ENCODE measurements at places on chromosomes 1 and 21.

- H3K4me1 ChIP-seq = peaks cover 21% of the 10 kb centered on the region
- H3K27ac ChIP-seq = peak overlapping the region; percentile 5
- peaks cover 22% of the 10 kb centered on the region for H3K36me3 ChIP-seq
- no peak for DNase-seq
Measured at GRCh38 chr1:152029144-152029928, 7.5 kb downstream of the S100A11 start.

DNA sequence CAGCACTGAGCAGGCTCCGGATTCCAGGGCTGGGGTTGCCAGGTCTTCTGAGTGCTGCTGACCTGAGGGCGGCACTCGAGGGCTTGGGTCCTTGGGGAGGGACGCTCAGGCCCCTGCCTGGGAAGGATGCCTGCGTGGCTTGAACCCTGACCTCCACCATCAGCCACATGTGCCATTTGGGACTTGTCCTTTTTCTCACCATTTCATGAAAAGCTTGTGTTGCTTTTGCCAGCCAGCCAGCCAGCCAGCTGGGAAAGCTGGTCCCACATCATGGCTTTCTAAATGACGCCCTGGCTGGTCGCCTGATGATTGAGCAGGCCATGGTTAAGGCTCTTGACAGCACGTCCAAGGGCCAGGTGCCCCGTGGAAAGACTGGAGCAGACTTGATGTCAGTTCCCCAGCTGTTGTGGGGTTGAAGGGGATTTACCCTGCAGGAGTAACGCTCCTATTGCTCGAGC is 168.7 kb downstream of the CAMTA1 start:
- no peaks in the 10 kb centered on the region for H3K36me3 ChIP-seq
- no peaks in the 10 kb centered on the region for H3K4me1 ChIP-seq
- H3K27ac ChIP-seq = no peak overlapping the region
- DNase-seq = no peak
- H3K27me3 ChIP-seq = peaks cover 41% of the 10 kb centered on the region
- no peak overlapping the region for H3K4me3 ChIP-seq

- H3K4me1 ChIP-seq = no peaks in the 10 kb centered on the region
- no peak overlapping the region for H3K27ac ChIP-seq
- no peaks in the 10 kb centered on the region for H3K27me3 ChIP-seq
- H3K4me3 ChIP-seq = no peak overlapping the region
Measured at GRCh38 chr21:42913476-42913875, 12.0 kb downstream of the ERVH48-1 start.

DNA sequence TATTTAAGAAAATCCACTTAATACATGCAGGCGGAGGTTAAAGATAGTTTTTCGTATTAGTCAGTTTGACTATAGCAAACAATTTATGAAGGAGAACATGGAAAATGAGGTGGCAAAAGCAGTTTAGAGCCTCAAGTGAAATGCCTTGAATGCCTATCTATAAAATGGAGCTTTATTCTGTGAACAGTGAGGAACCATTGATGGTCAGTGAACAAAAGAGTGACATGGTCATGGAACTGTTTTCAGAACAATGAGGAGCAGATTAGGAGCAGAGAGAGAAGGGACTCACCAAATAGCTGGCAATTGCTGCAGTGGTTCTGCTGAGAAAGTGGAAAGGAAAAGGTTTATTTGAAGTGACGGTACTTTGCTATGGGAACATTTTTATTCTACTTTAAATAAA is 299.8 kb downstream of the DUSP10 start:
- H3K4me3 ChIP-seq = no peak overlapping the region
- no peaks in the 10 kb centered on the region for H3K27me3 ChIP-seq
- no peak for DNase-seq
- no peaks in the 10 kb centered on the region for H3K4me1 ChIP-seq

DNA sequence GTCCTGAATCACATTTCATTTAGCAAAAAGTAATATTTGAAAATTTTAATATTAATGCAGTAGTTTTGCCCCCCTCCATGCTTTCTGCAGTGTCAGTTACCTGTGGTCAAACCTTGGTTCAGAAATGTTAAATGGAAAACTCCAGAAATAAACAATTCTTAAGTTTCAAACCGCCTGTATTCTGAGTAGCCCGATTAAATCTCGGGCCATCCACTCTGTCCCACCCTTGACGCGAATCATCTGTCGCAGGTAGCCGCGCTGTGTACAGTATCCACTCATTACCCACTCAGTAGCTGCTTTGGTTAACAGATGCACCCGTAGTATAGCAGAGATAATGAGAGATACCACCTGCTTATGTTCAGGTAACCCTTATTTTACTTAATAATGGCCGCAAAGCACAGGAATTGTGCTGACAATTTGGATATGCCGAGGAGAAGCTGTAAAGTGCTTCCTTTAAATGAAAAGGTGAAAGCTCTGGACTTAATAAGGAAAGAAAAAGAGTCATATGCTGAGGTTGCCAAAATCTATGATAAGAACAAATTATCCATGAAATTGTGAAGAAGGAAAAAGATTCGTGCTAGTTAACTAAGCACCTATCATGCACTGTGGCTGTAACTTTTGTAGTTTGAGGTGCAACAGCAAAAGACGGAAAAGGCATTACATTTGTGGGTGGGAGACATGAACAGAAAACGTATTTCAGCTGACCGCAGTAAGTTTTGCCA is 889 bp upstream of the SCYL3 start:
- H3K36me3 ChIP-seq = no peaks in the 10 kb centered on the region
- H3K4me3 ChIP-seq = peak overlapping the region; percentile 89
- H3K4me1 ChIP-seq = peaks cover 18% of the 10 kb centered on the region
- DNase-seq = no peak
- H3K27me3 ChIP-seq = peaks cover 9% of the 10 kb centered on the region

DNA sequence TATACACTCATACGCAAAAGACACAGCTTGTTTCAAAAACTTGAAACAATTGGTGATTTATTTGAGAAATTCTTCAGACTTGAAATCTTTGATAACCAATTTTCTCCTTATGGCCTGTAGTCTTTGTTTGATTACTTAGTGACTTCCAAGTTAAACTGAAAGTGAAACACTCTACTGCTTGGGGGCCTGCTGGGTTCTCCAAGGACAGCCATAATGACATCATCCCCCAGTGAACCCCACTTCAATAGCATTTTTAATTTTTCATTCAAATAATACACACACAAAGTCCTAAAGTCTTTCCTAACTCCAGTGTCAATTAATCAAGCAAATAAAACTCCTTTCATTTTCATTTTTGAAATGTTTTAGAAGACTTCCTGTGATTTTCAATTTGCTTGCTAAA is 59.2 kb downstream of the KRTAP19-8 start:
- H3K4me3 ChIP-seq = no peak overlapping the region
- no peaks in the 10 kb centered on the region for H3K27me3 ChIP-seq
- no peak for DNase-seq
- H3K36me3 ChIP-seq = no peaks in the 10 kb centered on the region

DNA sequence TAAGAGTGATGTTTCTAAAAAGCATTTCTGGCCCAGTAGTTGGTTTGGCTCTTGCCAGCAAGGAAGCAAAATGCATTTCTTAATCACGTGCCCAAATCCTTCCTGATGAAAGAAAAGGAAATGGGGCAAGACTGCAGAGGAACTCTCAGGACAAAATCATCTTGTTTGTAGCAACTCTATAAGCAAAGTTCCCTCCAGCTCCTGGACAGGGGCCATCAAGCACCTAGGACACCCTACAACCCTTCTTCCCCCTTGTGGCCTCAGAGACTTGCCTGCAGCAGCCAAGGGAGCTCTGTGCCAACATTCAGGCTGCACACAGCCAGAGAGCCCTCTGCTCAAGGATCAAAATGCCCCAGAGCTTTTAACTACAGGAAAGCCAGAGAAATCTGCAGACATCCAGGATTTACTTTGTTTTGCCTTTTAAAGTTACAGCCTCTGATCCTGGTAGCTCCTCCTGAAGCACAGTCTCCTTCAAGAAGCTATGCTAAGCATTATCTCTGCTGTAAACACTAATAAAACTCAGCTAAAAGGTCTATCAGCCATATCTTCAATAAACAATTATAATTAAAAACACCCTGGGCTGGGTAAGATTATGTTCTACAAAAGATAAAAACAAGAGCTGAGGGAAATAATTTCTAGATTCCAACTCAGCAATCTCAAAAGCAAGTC is 105.0 kb downstream of the KIAA0319L start:
- no peaks in the 10 kb centered on the region for H3K27me3 ChIP-seq
- H3K4me1 ChIP-seq = peaks cover 41% of the 10 kb centered on the region
- peak overlapping the region; percentile 16 for H3K27ac ChIP-seq
- DNase-seq = no peak
- H3K36me3 ChIP-seq = peaks cover 11% of the 10 kb centered on the region

- no peaks in the 10 kb centered on the region for H3K4me1 ChIP-seq
- no peak for DNase-seq
Measured at GRCh38 chr1:221309723-221310122, 430.5 kb downstream of the HLX start.

DNA sequence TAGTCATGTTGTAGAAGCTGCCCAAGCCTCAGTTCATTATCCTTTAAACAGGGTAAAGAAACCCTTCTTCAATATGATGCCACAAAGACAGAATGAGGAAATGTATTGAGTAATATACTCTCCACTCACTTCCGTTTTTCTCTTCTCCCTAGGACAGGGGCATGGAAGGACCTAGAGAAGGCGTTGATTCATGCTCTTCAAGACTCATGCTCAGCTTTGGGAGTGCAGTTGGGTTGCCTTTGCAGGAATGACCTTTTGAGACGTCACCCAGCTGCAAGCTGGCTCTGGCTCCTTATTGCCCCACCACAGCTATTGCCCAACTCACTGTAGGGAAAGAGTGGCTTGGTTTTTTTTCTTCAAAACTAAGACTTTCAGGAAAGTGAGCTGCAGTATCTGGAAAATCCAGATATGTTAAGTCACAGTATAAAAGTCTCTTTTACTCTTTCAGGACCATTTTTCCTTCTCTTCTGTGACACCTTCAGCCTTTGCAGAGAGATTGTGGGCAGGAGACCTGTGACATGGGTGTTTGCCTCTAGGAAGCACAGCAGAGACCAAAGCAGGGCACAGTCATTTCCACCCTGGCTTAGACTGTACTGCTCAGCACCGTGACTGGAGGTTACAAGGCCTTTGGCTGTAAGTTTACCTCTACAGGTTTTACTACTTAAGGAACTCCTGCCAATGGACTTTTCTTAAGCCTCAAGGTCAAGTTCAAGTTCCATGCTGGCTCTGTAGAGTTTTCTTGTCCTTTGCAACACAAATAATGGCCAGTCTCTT is 39.5 kb downstream of the XCL2 start:
- peaks cover 13% of the 10 kb centered on the region for H3K4me1 ChIP-seq
- no peaks in the 10 kb centered on the region for H3K27me3 ChIP-seq
- H3K4me3 ChIP-seq = no peak overlapping the region
- H3K36me3 ChIP-seq = no peaks in the 10 kb centered on the region
- DNase-seq = no peak

DNA sequence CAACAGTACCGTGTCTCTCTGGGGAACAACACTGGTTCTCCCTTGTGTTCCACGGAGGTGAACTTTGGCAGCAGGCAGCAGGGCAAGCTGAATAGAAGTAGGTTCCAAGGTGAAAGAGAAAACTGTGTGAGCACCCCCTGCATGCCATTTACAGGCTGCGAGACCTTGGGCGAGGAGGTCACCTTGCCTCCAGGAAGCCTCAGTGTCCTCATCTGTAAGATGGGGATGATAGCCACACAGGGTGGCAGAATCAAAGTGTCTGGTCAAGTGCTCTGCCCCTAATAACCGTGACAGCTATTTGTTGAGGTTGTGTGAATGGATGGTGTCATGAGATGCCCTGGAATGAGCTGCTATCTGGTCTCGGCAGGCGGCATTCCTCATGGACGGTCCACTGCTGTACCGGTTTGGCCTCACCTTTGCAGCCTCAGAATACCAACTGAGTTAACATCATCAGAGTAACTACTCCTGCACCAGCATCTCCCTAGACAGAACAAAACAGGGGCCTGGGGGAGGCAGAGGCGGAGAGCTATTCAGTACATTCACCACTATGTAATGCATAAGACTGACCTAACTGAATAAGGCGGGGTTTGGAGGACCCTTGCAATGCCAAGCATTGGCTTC is 7.4 kb upstream of the KLHDC7A start:
- no peak overlapping the region for H3K4me3 ChIP-seq
- no peaks in the 10 kb centered on the region for H3K27me3 ChIP-seq
- H3K27ac ChIP-seq = no peak overlapping the region
- DNase-seq = no peak
- H3K4me1 ChIP-seq = no peaks in the 10 kb centered on the region

- peak within 1 kb of the TSS; percentile 81 for H3K4me3 ChIP-seq
- peak within 1 kb of the TSS; percentile 94 for H3K27ac ChIP-seq
- H3K4me1 ChIP-seq = peaks cover 58% of the 10 kb centered on the region
- DNase-seq = no peak
- H3K36me3 ChIP-seq = no peaks in the 10 kb centered on the region
- no peaks in the 10 kb centered on the region for H3K27me3 ChIP-seq
Measured at GRCh38 chr1:1020000-1020404, at the start of gene AGRN. TSS of gene AGRN (plus strand) at chr1:1020120. CDS start at chr1:1020173, 53 bp downstream.

DNA sequence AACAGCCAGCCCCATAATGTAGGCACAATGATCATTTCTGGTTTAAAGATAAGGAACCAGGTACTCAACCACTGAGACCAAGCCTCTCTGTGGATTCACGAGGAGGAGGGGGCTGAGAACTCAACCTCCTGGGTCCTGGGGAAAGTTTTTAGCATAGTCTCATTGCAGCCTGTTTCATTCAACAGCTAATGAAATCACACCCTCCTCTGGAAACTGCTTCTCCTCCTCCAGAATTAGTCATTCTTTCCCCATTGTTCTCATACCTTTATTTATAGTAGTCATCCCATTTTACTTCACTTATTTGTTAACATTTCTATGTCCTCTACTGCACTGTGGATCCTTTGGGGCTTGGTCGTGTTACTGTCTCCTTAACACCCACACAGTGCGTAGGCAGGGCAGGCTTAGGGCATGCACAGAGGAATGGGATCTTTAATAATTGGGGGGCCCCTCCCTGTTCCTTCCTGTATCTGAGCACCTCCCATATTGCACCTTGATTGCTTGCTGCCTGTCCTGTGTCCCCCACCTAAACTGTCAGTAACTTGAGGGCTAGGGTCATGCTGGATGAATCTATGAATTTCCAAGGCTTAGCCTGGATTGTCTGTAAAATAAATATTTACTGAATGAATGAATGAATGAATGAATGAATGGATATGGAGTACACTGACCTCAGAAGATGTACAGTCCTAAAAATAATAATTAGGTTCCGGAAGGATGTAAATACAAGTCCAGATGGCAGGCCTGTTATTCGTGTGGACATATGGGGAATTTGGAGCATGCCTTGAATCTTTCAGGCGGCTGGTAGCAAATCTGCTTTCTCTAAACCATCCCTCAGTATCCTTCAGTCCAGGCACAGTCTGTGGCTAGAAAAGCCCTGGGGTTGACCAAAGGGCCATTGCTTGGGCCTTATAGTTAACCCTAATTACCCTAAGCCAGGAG is 153.8 kb upstream of the HMGB4 start:
- H3K36me3 ChIP-seq = no peaks in the 10 kb centered on the region
- H3K4me1 ChIP-seq = no peaks in the 10 kb centered on the region
- H3K27me3 ChIP-seq = no peaks in the 10 kb centered on the region
- DNase-seq = no peak

- no peak overlapping the region for H3K4me3 ChIP-seq
- no peak for DNase-seq
- no peaks in the 10 kb centered on the region for H3K27me3 ChIP-seq
Measured at GRCh38 chr1:174841747-174842146, 158.0 kb upstream of the CACYBP start.

DNA sequence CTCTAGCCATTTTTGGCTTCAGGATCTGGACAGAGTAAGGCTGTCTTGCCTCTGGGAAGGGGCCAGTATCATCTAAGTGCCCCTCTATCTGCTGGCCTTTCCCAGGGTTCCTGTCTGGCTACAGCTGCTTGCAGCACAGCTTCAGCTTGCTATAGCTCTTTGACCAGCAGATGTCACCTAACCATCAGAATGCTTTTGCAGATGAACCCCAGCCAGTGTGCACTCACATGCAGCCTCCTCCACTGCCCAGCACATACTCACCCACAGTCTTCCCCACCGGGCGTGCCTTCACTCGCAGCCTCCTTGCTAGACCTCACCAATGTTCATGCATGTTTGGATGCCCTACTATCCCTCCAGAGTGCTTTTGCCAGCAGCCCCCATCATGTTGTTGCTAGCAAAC is 769.0 kb downstream of the BRINP3 start:
- no peak overlapping the region for H3K27ac ChIP-seq
- H3K4me3 ChIP-seq = no peak overlapping the region
- no peak for DNase-seq
- no peaks in the 10 kb centered on the region for H3K27me3 ChIP-seq
